ENCODE measurements at places on chromosomes 2 and 18.

DNA sequence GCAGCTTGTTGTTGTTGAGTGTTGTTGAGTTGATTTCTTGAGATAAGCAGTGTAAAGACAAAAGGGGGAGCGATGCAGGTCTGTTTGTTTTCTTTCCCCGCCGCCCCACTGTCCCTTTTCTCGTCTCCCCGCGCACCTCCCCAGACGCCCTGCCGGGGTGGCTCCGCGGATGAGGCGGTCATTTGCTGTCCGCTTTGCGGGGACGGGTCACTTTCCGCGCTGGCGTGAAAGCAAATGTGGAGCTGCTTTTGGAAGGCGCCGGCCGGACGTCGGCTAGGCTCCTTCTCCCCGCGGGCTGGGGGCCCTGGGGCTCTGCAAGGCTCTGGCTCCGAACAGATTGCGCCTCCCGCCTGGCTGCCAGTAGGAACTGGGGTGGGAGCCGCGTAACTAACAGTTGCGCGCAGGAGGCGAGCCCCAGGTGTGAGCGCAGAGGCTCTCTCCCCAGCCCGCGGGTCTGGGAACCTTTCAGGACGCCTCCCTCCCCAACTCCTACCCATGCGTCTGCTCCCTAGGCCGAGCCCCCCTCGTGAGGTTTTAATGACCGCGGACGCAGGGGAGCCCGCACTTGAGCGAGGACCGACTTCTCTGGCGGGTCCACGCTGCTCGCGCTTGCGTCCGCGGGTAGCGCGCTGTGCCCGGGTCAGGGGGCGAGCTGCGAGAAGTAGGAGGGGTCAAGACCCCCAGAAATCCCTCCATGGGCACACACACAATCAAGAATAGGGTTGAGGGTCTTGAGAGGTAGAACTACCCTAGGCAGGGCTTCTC, 146.6 kb downstream of the MEIS1 start:
- no peak overlapping the region for H3K27ac ChIP-seq
- DNase-seq, result no peak
- no peak overlapping the region for H3K4me3 ChIP-seq
- H3K4me1 ChIP-seq, result peaks cover 1% of the 10 kb centered on the region
- H3K27me3 ChIP-seq, result peaks cover 45% of the 10 kb centered on the region

DNA sequence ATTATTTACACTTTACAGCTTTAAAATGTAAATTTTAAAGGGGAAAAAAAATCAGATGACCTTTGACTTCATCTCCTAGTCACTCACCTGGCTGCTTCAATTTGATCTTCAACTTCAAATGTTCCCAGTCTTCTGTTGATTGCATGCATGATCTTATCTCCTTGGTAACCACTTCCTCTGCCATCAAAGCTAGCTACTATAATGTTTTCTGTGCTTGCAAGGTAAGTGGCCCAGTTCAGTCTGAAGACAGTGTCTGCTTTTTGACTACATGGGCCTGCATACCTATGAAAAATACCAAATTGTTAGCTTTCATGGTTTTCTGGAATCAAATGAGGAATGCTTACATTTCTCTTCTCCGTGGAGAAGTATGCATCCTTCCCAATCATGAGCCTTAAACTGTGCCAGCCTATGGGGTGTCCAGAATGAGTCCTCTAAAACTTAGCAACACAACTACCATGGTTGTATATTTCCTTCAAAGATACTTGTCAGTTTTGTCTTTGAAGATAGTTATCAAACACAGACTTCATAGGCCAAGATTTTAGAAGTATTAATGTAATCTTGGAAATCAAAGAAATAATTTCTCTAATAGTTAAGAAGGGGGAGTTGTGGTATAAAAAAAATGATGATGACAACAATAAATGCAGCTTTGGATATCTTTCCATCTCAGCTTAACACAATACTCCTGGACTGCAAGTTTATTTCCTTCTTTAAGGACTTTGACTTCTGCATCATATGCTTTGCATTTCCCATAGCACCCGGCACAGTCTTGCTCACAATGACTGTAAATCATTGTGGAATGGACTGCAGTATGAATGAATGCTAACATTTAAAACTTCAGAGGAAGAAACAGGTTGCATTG, 62.1 kb downstream of the DPP4 start:
- peak overlapping the region; percentile 87 for H3K27ac ChIP-seq
- H3K36me3 ChIP-seq, result peaks cover 89% of the 10 kb centered on the region
- no peaks in the 10 kb centered on the region for H3K27me3 ChIP-seq

- no peak for DNase-seq
- H3K27ac ChIP-seq, result no peak overlapping the region
- H3K27me3 ChIP-seq, result no peaks in the 10 kb centered on the region
- peaks cover 78% of the 10 kb centered on the region for H3K36me3 ChIP-seq
Measured at GRCh38 chr2:43890855-43891254, 52.1 kb downstream of the ABCG8 start.

DNA sequence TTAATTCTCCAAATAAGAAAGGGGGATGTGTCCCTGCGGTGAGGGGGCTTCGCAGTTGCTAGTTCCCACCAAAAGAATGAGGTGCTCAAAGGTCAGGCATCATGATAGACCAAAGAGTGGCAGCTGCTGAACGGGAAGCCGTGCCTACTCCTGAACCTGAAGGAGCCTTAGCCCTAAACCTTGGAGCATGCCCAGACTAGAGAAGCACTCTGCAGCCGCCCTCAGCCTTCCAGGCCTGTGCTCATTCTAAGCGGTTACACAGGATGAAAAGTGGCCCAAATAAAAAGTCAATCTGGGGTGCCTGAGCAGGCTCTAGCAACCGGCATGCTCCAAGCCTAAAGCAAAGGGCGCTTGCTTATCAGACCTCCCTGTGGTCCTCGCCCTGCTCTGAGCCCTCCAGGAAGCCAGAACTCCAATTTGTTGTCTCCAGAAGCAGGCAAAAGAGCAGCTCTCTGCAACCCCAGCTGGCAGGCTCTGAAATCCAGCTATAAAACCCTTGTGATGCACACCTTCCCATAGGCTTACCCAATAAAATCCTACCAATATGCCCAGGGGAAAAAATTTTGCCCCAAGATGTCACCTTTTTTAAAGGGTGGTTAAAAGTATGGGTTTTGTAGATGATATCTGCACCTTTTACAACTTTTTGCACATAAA, 17.5 kb downstream of the UXS1 start:
- no peak overlapping the region for H3K4me3 ChIP-seq
- DNase-seq, result no peak
- H3K27ac ChIP-seq, result no peak overlapping the region
- peaks cover 17% of the 10 kb centered on the region for H3K4me1 ChIP-seq
- peaks cover 8% of the 10 kb centered on the region for H3K36me3 ChIP-seq

DNA sequence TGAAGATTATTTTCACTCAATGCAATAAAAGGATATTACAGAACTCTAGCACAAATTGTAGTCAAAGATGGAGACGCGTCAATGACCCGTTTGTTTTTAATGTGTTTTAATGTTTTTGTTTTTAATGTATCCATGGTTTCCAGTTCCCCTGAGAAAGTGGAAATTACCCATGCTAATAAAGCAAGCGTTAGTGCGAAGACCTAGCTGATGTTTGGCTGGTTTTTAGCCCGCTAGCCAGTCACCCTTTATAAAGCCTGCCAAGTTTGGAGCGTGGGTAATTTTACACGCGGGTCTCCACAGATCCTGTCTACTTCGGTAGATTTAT, 430 bp upstream of the CHMP1B start:
- no peak for DNase-seq
- no peaks in the 10 kb centered on the region for H3K27me3 ChIP-seq
- H3K4me1 ChIP-seq, result peaks cover 28% of the 10 kb centered on the region
- peak overlapping the region; percentile 100 for H3K4me3 ChIP-seq
- H3K36me3 ChIP-seq, result peaks cover 9% of the 10 kb centered on the region

DNA sequence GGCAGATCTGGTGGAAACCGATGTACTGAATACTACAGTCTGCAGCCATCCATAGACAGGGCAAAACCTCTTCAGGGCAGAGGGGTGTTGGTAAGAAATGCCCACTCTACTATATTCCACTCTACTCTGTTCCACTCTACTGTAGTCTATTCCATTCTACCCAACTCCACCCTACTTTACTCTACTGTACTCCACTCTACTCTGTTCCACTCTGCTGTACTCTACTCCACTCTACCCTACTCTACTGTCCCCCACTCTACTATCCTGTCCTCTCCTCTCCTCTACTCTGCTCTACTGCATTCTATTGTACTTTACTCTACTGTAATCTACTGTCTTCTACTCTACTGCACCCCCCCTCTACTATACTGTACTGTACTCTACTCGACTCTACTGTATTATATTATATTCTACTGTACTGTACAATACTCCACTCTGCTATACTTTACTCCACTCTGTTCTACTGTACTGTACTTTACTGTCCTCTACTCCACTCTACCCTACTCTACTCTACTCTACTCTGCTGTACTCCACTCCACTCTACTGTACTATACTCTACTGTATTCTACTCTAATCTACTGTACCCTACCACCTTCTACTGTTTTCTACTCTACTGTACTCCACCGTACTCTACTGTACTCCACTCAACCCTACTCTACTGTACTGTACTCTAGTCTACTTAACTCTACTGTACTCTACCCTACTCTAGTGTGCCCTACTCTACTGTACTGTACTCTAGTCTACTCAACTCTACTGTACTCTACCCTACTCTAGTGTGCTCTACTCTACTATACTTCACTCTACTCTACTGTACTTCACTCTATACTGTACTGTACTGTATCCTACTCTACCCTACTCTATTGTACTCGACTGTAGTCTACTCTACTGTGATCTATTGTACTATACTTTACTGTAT, 17.0 kb upstream of the FOXI3 start:
- no peak overlapping the region for H3K27ac ChIP-seq
- H3K4me1 ChIP-seq, result no peaks in the 10 kb centered on the region
- peaks cover 8% of the 10 kb centered on the region for H3K27me3 ChIP-seq
- H3K4me3 ChIP-seq, result no peak overlapping the region

- no peaks in the 10 kb centered on the region for H3K36me3 ChIP-seq
- peaks cover 26% of the 10 kb centered on the region for H3K4me1 ChIP-seq
- peaks cover 3% of the 10 kb centered on the region for H3K27me3 ChIP-seq
- peak overlapping the region; percentile 71 for H3K27ac ChIP-seq
- DNase-seq, result no peak
Measured at GRCh38 chr2:27705851-27706622, 42.3 kb downstream of the SLC4A1AP start.

GRCh38 chr18:14922031-14922430, 174.1 kb downstream of the ANKRD30B start:
- no peaks in the 10 kb centered on the region for H3K36me3 ChIP-seq
- H3K4me1 ChIP-seq, result no peaks in the 10 kb centered on the region
- H3K4me3 ChIP-seq, result no peak overlapping the region
- no peak overlapping the region for H3K27ac ChIP-seq

- H3K4me3 ChIP-seq, result no peak overlapping the region
- no peak for DNase-seq
- no peak overlapping the region for H3K27ac ChIP-seq
- no peaks in the 10 kb centered on the region for H3K27me3 ChIP-seq
- H3K4me1 ChIP-seq, result no peaks in the 10 kb centered on the region
Measured at GRCh38 chr18:68288408-68288807, 426.5 kb downstream of the TMX3 start.

DNA sequence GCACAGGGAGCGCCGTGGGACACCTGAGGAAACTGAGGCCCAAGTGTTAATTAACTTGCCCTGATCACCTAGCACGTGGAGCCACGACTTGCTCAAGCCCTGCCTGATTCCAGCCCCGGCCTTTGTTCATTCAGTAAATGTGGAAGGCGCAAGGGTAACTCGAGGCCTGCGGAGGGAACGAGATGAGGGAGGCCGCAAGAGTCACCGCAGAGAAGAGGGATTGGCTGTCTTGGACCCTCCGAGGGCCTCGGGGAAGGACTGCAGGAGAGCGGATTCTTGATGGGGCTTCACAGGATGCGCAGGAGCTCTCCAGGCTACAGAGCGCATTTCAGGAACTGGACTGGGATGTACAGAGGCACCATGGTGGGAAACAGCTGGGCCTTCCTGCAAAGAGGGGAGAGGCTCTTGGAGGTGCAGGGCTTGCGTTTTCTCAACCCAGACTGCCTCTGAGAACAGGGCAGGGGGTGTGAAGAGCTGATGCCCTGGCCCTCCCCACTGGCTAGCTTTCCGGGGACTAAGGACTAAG, 511 bp upstream of the ANKMY1 start:
- peaks cover 40% of the 10 kb centered on the region for H3K4me1 ChIP-seq
- no peak for DNase-seq
- peak overlapping the region; percentile 86 for H3K4me3 ChIP-seq
- H3K36me3 ChIP-seq, result peaks cover 54% of the 10 kb centered on the region
- H3K27ac ChIP-seq, result no peak overlapping the region
- H3K27me3 ChIP-seq, result no peaks in the 10 kb centered on the region

DNA sequence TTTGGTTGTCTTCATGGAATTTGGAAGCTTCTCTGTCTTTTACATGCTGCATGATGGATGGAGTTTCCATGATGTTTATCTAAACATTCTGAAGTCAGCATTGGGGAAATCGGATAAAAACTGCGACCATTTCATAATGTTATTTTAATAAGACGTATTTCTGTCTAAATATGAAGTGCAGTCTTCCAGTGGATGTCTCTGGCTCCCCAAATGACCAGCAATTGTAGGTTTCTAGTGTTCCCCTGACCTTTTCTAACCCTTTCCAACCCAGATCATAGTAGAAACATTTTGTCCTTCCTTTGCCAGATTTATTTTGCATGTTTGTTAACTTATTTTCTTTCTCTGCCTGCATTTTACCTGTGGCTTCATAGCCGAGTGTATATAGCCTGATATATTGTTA, 559.3 kb downstream of the ADCYAP1 start:
- no peak overlapping the region for H3K27ac ChIP-seq
- H3K36me3 ChIP-seq, result no peaks in the 10 kb centered on the region
- H3K27me3 ChIP-seq, result no peaks in the 10 kb centered on the region
- H3K4me1 ChIP-seq, result peaks cover 1% of the 10 kb centered on the region
